ENCODE measurements at places on chromosomes 16 and 17. TPM values are rescaled to one million over a fixed set of nuclear protein-coding genes. Genes with fewer than 3 reads are reported as not detected.

DNA sequence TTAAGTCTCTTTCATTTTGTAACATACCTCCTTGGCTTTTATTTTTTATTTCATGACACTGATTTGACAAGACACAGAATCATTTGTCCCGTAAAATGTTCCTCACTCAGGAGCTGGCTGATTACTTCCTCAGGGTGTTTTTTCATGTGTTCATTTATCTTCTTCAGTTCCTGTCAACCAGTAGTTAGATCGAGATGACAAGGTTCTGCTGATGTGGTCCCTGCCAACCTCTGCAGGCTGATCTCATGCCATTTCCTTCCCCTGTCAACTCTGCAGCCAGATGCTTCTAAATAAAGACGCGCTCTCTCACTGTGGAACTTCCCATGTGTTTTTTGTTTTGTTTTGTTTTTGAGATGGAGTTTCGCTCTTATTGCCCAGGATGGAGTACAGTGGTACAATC, 8.1 kb upstream of the CXCL16 start:
- DNase-seq: no peak

DNA sequence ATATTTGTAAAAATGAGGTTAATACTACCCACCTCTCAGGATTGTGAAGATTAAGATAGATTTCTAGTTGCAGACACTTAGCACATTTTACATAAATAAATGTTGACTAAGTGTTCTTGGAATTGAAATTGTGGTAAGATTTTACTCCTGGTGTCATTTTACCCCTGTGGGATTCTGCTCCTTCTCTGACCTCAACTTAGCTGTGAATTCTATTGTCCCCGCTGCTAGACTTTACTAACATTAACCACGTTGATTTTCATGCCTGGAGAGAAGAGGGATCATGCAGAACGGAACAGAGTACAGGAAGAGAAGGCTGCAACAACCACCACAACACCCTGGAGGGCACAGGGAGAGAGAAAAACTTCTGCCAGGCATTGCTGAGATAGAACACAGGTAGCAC, 2.1 kb upstream of the TOM1L1 start:
- DNase-seq: no peak

DNA sequence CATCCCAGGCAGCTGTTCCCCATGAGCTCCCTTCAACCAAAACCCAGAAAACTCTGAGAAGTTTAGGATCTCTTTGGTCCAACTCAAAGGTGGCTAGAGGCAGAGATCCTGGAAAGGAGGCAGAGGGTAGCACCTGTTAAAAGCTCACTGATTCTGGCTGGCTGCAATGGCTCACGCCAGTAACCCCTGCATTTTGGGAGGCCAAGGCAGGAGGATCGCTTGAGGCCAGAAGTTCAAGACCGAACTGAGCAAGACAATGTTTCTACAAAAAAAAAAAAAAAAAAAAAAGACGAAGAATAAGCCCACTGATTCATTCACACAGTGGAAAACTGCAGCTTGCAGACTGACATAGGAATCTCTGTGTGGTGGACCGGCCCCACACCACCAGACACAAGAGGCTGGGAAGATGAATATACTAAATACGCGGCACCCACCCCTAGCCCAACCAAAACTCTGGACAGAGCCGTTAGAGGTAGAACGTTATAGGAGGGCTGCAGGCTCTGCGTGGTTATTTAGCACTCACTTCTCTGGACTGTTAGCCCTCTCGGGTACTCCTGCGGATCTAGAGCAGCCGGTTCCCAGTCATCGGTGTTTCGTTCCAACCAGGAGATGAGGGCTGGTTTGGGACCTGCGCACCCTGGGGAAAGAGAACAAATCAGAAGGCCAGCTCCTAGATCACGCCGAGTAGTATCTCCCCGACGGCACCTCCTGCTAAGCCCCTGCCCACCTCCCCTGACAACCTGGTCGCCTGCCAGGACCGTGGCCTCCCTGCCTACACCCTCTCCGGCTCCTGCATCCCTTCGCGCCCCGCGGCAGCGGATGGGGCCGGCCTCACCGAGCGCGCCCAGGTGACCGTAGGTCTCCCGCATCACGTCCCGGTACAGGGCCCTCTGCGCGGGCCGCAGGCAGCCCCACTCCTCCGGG, 925 bp downstream of the ZNF689 start:
- DNase-seq: peak; percentile 45

GRCh38 chr17:38616361-38616760, 10.6 kb upstream of the SRCIN1 start:
- no peak for DNase-seq

GRCh38 chr16:48049847-48050246, 105.9 kb downstream of the ABCC12 start:
- no peak for DNase-seq

DNA sequence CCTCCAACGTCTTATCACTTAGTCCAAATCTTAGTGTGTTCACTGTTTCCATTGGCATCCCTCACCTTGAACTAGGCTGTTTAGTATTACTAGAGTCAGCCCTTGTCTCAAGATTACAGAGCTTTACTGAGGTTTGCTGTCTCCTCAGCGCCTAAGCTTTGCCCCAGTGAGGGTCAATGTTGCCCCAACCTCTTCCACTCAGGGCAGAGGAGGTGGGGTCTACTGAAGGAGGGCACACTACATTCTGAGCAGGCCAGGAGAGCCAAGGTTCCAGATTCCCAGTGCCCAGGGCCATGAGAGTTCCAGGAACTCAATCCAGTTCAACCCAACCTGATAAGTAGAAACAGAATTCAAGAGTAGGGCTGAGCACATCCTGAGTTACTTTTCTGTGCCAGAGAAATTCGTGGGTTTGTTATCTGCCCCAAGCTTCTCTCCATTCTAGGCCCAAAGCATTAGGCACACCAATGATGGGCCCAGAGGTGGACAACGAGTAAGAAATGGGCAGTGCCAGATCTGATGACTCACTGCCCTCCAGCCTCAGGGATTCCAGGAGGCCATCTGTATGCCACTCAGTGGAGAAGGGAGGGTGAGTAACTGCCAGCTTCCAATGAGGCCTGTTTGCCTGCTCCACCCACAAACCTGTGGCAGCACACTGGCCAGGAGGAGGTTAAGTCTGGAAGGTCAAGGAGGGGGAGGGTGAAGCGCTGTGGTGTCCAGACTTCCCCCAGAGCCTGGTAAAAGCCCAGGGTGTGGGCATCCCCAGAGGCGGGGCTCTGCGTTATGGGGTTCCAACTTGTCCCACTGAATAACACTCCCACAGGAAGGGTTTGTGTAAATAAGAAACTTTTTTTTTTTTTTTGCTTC, 8.2 kb downstream of the TUBG2 start:
- no peak for DNase-seq

DNA sequence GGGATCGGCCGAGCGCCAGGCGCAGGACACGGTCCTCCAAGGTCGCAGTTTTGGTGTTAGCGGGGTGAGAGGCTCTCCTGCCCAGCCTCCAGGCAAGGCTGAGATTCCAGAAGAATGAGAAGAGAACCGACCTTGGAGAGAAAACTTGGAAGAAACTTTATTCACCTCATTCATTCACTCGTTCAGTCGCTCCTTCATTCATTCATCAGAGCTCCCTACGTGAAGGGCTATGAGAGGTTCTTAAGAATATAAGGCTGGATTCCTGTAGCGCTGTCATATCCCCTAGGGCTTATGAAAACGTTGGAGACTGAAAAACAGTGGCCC, 991 bp upstream of the MYH10 start:
- DNase-seq: no peak

- no peak for DNase-seq
These were observed 36.8 kb downstream of the CBFA2T3 start for GRCh38 chr16:88939972-88940861.

- no peak for DNase-seq
These were observed 1.5 kb upstream of the DYNC1LI2 start for GRCh38 chr16:66752958-66753357.

- no peak for DNase-seq
These were observed 6.4 kb downstream of the ITGAL start for GRCh38 chr16:30478766-30479478.

GRCh38 chr16:4467916-4468315, 6.5 kb downstream of the NMRAL1 start:
- DNase-seq: no peak

DNA sequence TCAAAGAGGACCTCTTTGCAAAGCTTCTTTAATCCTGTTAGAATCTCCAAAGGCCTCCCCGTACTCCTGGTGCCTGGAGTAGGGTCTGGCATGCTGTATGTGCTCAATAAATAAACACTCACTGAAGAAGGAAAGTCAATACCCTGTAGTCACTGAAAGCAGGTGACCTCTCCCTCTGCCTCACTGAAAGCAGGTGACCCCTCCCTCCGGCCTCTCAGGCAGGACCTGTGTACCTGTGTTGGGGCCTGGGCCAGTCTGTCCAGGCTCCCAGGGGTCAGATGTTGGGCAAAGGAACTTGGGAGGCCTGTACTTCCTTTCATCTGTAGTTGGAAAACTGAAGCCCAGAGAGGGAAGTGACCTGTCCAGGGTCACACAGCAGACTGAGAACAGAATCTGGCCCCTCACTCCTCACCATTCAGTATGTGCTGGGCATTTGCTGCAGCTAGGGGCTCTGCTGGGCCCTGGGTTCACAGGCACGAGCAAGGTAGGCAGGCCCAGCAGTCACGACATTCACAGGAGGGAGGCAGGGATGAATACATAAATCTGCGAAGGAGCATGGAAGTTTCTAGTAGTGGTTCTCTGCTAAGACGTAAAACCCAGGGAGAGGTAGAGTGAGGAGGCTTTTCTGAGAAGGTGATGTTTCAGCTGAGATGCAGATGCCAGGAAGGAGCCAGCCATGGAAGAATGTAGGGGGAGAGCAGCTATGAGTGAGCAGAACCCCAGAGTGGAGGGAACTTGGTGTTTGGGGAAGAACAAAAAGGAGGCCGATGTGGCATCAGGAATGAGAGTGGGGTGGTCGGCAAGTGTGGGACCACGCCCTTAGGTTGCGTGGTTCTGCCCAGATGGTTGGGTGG, 64.0 kb downstream of the NKD1 start:
- DNase-seq: no peak

DNA sequence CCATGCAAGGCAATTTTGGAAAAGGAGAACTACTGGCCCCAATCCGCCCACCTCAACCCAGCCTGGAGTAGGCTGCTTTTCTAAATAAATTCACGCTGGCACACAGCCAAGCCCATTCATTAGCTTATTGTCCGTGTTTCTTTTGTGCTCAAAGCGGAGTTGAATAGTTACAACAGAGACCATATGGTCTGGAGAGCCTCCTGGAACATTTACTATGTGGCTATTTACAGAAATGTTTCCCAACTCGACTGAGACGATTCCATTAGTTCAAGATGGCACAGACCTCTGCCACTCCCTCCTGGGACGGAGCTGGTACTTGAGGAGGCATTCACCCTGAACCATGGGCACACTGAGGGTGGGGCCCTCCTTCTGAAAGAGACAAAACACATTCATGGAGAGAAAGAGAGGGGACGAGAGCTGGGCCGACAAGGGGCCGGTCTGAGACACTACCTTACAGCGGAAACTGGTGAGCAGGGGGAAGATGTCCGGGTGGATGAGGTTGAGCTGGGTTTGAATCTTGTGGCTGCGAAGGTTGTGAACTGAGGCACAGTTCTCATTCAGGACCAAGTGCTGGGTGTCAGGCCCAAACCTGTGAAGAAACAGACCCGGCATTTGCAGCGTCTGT, 15.7 kb downstream of the ELAC2 start:
- DNase-seq: no peak

GRCh38 chr16:57395026-57395425, 9.5 kb upstream of the CCL17 start:
- DNase-seq: no peak

DNA sequence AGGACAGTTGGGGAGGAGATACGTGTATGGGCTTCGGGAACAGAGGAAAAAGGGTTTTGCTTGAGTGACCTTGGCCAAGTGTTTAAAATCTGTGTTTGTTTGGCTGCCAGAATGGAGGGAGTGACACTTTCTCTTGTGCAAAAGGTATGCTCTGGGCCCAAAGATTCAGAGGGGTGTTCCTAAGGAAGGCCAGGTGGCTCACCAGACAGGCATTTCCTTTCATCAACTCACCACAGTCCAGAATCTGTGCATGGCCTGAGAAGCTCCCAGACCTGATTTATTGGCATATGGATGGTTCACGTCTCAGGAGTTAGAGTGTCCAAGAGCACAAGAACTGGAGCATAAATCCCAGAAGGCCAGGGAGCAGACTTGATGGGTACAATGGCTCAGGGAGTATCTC, 53.4 kb upstream of the NLK start:
- DNase-seq: no peak

DNA sequence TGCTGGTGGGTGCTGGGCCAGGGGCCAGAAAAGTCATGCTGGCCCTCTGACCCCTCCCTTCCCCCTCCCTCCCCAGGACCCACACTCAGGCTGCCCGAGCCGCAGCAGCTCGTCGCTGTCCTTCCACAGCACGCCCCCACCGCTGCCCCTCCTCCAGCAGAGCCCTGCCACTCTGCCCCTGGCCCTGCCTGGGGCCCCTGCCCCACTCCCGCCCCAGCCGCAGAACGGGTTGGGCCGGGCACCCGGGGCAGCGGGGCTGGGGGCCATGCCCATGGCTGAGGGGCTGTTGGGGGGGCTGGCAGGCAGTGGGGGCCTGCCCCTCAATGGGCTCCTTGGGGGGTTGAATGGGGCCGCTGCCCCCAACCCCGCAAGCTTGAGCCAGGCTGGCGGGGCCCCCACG, 8.3 kb upstream of the CISD3 start:
- DNase-seq: no peak

COPRS gene
- 18.3 TPM for total RNA-seq

NIP7 gene
- 10.8 TPM for total RNA-seq

GNAO1 gene
- total RNA-seq: under 0.01 TPM

TAX1BP3 gene
- 26.4 TPM for total RNA-seq

KRTAP3-2 gene
- total RNA-seq: not detected

CBX1 gene
- total RNA-seq: 8.6 TPM

Data from hematopoietic multipotent progenitor cell (in vitro differentiated cells).